ENCODE measurements at places on chromosomes 2 and 18.

DNA sequence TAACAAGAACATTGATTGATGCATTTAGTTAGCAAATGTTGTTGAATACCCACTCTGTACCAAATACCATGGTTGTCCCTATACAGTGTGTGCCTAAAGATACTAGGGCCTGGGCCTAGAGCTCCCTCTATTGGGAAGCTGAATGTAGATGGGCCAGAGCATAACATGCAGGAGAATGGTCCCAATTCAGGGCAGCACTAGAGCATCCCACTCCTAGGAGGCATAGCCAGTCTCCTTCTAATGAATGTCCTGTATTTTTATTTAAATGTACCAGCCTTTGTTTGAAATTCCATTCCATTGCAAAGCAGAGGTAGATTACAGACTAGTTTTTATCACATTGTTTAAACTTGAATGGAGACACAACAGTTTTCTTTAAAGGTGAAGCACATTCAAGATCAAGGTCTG lies 90.6 kb downstream of the FEZ2 start:
- no peak for DNase-seq

GRCh38 chr2:11865805-11866204 lies 119.4 kb downstream of the LPIN1 start:
- DNase-seq, result no peak

- DNase-seq, result no peak
These were observed 32.7 kb upstream of the SPRED2 start for GRCh38 chr2:65465124-65465523.

- no peak for DNase-seq
These were observed 141.1 kb downstream of the ANTXR1 start for GRCh38 chr2:69154106-69154505.

DNA sequence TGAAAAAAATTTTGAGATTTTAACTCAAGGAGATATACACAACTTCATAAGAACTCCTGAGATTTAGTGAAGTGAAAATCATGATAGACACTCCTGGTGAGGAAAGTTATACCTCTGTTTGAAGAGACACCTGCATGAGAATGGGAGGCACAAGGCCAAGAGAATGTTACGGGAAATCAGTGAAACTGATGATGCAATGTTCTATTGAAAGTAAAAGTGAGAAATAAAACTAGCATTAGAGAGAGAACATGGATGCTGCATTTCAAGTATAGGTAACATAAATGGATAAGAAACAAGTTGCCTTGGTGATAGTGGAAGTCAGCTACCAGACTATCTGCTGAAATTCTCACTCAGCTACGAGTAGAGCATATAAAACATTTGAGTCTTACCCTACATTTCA lies 562.1 kb upstream of the FANCL start:
- DNase-seq, result no peak

- no peak for DNase-seq
These were observed 75.2 kb downstream of the COBLL1 start for GRCh38 chr2:164766216-164766953.

DNA sequence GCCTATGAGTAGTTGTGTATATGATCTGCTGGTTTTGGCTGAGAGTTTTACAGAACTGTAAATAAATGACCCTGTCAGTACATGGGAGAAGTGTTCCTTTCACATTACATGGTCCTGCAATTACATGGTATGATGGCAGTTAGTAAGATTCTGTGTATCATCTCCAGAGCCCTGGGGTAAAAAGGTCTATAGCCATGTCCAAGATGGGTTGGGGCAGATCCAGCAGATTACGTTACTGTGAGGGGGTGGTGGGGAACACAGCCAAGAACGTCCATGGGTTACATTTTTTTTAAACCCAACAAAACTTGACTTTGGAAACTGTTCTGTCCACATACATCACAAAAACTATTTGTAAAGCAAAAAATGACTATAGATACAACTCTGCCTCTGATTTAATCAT lies 64.2 kb upstream of the LMAN1 start:
- no peak for DNase-seq

DNA sequence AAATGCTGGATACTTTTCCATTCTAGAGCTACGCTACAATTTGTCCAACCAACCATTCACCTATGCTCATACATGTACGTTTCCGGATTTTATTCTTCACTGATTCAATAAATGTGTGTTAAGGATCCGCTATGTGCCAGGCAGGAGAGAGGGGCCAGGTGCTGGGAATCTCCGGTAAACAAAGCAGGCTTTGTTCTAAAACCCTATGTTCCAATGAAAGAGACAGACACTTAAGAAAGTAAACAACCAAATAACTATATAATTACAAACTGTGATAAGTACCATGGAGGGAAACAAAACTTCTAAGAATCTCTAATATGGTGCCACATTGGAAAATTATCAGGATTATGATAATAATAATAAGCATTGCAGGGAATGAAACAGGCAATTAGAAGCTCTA lies 22.2 kb upstream of the POMC start:
- DNase-seq, result no peak

GRCh38 chr2:171803757-171804156 lies 90.3 kb downstream of the SLC25A12 start:
- DNase-seq, result no peak

GRCh38 chr2:214311931-214312749 lies 98.7 kb upstream of the VWC2L start:
- DNase-seq, result no peak

DNA sequence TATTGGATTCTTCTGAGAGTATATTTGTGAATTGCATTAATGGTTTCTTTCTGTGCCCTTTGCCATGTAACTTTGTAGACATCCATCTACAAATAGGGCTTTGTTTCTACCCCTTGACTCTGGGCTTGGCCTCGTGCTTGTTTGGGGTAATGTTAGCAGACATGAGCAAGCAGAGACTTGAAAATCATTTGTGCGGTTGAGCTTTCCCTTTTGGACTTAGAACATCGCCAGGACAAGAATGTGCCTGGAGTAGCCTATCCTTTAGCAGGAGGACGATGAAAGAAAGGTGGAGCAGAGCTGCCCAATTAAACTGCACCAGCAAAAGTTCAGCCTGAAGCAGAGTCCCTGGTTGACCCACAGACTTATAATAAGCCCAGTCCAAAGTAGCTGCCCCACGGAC lies 785.9 kb downstream of the EPHA4 start:
- no peak for DNase-seq

- no peak for DNase-seq
These were observed 56.9 kb downstream of the DPYSL5 start for GRCh38 chr2:26904839-26905238.

DNA sequence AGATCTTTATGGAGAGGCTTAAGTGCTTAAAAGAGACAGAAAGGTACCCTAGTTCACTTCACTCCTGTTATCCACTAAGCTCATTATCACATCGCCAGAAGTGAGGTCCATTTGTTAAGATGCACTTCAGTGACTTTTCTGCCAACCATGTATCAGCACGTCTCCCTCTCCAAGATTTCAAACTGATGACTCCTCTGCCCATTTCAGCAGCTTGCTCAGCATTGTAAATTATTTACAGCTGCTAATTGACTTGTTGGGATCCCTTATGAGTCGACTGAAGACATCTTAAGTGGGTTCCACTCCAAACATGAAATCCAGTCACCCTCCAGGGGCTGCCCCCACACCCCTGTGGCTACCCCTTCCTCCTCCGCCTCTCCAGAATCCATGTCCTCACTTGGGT lies 37.3 kb downstream of the DIPK1C start:
- no peak for DNase-seq

DNA sequence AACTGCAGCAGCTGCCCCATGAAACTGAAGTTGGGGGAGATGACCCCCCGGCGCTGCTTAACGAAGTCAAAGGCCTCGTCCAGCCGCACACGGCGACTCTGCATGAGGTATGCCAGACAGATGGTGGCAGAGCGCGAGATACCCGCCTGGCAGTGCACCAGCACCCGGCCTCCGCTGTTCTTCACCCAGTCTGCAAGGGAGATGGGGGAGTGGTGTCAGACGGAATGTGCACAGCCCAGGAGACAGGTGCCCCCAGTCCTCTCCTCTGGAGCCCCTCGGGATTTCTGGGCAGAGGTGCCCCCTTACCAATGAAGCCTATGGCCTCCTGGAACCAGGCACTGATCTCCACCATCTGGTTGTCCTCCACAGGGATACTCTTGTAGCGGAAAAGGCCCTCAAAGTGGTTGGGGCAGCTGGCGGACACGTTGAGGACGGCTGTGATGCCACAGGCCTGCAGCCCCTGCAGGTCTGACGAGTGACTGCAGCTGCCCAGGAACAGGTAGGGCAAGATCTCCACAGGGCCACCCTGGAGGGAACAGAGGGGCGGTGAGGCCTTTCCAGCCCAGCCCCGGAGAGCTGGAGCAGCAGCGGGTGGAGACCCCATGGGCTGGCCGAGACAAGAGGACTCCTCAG lies 1.3 kb downstream of the DUSP2 start:
- no peak for DNase-seq

DNA sequence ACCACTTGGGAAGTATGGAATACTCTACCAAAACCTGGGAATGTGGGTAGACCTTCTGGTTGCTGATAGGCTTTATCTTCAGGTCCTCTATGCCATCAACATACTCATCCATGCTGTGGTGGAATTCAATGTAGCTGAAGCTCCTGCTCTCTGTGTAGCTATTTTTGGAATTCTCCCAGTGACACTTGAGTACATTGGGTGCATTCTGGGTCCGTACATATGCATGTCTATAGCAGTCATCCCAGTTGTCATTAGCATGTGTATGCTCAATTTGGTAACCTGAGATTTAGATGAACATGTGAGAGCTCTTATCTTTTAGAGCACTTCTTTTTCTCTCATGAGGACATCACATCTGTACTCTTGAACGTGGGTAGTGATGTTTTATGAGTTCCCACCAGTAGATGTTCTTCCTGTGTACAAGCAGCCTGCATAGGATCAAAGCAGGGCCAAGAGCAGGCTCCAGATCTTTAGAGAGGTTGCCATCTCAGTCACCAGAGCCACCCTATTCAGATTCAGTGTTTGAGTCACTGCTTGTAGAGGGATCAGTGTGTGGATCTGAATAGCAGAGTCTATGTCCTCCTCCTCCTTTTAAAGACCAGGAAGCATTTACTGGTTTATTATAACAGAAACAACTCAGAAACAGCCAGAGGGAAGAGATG lies 65.9 kb downstream of the MGAT5 start:
- DNase-seq, result no peak

GRCh38 chr2:196160946-196161345 lies 10.4 kb downstream of the STK17B start:
- DNase-seq, result no peak

DNA sequence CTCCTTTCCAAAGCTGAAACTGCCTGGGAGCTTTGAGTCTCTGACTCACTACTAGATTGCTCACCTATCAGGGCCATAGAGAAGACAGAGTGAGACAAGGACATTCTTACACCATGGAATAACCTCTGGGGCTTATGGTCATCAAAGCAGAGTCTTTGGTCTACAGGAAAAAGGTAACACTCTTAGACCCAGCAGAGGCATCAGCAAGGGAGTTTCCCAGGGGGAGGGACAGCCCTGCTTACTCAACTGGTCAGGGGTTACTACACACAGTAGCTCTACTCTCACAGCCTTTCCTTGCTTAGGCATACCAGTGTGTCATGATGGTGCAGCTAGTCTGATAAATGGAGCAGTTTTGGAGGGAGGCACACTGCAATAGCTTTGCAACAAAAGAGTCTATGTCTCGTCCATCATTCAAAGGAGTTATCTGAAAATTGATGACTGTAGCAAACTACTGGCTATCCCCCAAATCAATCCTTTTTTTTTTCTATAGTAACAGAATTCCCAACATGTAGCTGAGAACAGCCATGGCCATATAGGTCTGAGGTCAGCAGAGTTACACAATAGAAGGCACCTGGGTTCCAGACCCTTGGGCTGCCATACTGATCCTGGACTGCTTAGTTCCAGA lies 22.4 kb upstream of the CD28 start:
- DNase-seq, result no peak

- DNase-seq, result no peak
These were observed 121.1 kb downstream of the ACKR3 start for GRCh38 chr2:236690726-236691125.

- DNase-seq, result no peak
These were observed 133.0 kb upstream of the MYT1L start for GRCh38 chr2:2464094-2464493.

GRCh38 chr2:7570247-7570646 lies 653.0 kb downstream of the RNF144A start:
- no peak for DNase-seq

DNA sequence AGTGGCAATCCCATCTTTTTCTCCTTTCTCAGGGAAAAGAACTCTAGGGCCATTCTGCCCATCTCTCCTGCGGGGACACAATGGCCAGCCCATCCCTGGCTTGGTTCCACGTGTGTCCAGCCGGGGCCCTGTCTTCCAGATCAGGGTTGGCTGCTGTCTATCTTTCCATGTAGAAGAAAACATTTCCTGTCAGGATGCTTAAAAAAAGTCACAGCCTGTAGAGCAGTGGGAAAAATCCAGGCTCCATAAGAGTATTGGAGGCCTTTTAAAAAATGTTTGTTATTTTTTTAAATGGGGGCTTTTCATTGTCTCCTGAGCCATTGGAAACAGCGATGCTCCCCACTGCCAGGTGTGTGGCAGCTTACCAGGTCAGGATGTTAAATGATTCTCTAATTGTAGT lies 105.6 kb downstream of the TGFA start:
- DNase-seq, result no peak

DNA sequence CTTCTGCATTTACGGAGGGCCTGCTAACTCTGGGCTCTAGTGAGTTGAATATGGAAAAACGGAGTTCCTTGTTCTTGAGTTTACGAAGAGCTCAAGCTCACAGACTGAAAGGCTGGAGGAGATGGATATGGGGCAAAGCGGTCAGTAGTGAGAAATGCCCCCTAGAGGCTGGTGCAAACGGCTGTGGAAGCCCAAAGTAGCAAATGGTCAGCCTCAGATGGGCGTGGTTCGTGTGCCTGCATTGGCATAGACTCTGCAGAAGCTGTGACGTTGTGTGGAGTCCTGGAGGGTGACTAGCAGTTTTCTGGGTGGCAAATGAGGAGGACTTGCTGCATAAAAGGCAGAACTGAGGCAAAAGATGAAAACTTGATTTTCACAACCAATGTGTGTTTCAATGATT lies 93.6 kb upstream of the TWIST2 start:
- no peak for DNase-seq

Measured in activated CD8-positive, alpha-beta memory T cell treated with anti-CD3 and anti-CD28 coated beads for 1 hour (primary cell).